ENCODE measurements at places on chromosomes 11 and 22. TPM values are rescaled to one million over a fixed set of nuclear protein-coding genes. Genes with fewer than 3 reads are reported as not detected.

The SMC1B gene
- total RNA-seq, result not detected

The CDC42EP2 gene
- 2.7 TPM for total RNA-seq

The PHF21A gene
- 22.9 TPM for total RNA-seq

The OR51B4 gene
- total RNA-seq, result not detected

The NLRP14 gene
- 0.49 TPM for total RNA-seq

The CHST1 gene
- 12.5 TPM for total RNA-seq
